ENCODE measurements at places on chromosomes 7 and 10.
A peak's percentile ranks its signal among the peaks of the same experiment; 100 is the strongest.

DNA sequence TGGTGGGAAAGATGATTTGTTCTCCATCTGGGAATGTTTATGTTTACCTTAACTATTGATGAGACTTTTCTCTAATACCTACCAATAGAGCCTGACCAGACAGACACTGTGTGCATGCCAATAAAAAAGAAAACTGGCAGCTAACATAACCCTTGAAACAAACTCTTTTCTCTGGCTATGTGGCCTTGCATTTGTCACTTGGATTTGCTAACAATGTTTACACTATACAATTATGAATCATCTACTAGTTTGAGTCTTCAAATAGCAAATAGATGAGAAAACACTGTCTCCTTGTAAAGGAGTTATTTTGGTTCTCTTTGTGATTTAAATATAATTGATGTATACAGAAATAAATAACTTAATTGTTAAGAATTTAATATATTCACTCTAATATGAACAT, 273.1 kb downstream of the SEMA3D start:
- no peak for DNase-seq

- peak; percentile 26 for DNase-seq
These were observed 92.9 kb downstream of the CPED1 start for GRCh38 chr7:121081327-121081936.

DNA sequence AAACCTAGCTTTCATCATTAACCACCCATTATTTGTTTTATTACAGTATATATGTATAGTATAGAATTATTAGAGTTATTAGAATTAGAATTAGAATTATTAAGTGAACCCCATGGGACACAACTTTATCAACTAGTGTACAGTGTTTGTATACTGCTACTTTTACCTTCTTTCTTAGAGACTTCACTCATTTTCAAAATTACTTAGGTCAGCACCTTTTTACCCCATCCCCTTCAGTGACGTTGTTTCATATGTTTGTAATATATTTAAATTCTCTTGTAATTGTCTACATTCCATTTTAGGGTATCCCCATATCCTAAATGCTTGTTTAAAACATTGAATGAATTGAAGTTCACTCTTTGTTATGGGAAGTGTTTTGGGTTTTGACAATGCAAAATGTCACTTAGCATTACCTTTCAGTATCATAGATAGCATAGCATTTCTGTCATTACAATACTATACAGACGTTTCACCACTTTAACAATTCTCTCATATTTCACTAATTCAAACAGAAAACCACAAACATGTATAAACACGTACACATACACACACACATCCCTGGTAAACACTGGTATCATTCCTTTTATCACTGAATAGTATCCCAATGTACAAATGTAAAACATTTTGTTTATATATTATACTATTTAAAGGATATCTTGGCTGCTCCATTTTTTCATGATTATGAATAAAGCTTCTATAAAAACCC, 229.9 kb upstream of the MAGI2 start:
- no peak for DNase-seq

- DNase-seq, result no peak
These were observed 5.1 kb downstream of the HOXA13 start for GRCh38 chr7:27194686-27195379.

- DNase-seq, result no peak
These were observed 94.0 kb downstream of the SLC37A3 start for GRCh38 chr7:140304191-140304799.

DNA sequence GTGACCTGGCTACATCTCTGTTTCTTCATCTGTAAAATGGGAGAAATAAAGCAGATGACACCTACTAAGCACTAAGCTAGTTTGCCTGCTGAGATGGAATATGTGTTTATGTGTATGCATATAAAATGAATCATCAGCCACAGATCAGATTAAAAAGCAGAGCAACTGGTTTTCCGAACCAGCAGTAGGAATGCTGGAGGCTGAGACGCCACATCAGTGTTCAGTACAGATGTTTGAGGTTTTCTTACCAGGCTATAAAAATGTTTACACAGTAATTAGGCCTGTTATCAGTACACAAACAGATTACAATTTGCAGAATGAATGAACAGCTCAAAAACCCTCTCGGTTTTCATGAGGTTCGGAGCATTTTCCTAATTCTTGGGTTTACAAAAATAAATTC, 85.8 kb downstream of the CALN1 start:
- DNase-seq, result no peak

DNA sequence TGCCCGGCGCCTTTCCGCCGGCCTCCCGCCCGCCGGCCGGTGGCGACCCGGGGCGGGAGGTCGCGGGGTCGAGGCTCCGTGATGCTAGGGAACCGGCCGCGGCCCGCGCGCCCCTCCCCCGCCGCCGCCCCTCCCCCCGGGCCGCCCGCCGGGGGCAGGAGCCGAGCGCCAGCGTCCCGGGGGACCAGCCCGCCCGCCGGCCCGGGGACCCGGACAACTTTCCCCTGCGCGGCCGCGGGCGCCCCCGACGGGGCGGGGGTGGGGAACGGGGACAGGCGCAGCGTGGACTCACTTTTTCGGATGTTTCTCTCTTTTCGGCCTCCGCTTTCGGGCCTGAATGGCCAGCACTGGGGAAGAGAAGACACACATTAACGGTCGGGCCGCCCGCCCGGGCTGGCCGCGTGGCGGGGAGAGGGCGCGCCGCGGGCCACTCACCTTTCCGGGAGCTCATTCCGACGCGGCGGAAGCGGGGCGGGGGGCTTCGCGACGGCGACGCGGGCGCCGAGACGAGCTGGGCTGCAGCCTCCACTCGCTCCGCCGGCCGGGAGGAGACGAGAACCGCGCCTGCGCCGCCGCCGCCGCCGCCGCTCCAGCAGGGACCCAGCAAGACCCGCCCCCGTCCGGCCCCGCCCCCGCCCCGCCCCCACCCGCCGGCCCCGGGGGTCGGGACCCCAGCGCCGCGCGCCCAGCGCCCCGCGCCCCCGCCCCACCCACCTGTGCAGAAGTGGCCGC, at the start of gene SRPK2:
TSS of gene SRPK2 (minus strand) at position 566 of the 732 bp plus-strand sequence.
- DNase-seq, result no peak

GRCh38 chr10:1057106-1057657, 997 bp downstream of the WDR37 start:
- DNase-seq, result no peak

GRCh38 chr7:74219416-74219815, 9.6 kb downstream of the LAT2 start:
- DNase-seq, result no peak

GRCh38 chr7:47622946-47623640, 41.2 kb upstream of the TNS3 start:
- DNase-seq, result no peak

GRCh38 chr10:84755311-84755710, 426.9 kb downstream of the CCSER2 start:
- no peak for DNase-seq

- DNase-seq, result no peak
These were observed 219.3 kb downstream of the JAZF1 start for GRCh38 chr7:27961255-27961654.

GRCh38 chr7:96997512-96998032, 7.8 kb upstream of the DLX6 start:
- no peak for DNase-seq

- DNase-seq, result no peak
These were observed 118.5 kb downstream of the RAB18 start for GRCh38 chr10:27622596-27622995.

DNA sequence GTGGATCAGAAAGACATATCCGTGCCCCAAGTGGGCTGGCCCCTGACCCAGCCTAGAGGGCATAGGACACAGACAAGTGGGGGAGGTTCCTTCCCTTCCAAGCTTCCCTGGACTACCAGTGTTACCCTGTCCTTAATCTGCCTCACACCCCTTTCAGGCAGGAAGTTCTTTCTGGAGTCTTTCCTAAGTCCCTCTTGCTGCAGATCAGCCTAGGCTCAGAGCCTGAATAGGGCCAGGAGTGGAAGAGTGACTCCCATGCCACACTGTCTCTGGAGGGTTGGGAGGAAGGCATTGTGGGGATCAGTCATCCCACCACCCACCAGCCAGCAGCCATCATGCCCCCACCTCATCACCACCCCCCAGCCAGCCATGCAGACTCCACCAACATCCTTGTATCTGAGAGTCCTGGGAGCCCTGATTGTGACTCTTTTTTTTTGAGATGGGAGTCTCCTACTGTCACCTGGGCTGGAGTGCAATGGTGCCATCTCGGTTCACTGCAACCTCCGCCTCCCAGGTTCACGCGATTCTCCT, 22.6 kb downstream of the POLL start:
- DNase-seq, result no peak

GRCh38 chr7:40542982-40543741, 408.4 kb downstream of the SUGCT start:
- no peak for DNase-seq

DNA sequence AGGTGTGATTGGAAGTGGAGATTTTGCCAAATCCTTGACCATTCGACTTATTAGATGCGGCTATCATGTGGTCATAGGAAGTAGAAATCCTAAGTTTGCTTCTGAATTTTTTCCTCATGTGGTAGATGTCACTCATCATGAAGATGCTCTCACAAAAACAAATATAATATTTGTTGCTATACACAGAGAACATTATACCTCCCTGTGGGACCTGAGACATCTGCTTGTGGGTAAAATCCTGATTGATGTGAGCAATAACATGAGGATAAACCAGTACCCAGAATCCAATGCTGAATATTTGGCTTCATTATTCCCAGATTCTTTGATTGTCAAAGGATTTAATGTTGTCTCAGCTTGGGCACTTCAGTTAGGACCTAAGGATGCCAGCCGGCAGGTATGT, 13.6 kb downstream of the STEAP2 start:
- no peak for DNase-seq

DNA sequence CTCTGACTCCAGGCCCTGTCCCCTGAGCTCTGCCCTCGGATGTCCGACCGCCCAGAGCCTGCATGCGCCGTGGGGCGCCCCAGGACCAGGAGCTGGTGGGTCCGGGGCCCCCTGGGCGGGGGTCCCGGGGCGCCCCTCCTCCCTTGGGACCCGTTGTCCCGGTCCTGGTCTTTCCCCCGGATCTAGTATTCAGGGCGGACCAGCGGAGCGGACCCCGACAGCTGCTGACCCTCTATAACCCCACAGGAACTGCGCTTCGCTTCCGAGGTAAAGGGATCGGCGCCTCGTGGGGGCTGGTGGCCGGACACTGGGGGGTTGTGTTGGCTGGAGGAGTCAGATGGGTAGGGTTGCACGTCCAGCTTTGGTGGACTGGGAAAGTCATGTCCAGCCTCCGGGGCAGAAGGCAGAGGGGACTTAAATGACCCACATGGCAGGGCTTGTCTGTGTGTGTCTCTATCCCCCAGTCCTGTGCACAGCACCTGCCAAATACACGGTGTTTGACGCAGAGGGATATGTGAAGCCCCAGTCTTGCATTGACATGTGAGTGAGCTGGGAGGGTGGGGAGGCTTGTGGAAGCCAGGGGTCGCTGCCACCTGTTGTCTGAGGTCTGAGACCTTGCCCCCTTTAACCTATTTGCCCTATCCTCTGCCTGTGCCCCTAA, 520 bp downstream of the MOSPD3 start:
- DNase-seq, result no peak

DNA sequence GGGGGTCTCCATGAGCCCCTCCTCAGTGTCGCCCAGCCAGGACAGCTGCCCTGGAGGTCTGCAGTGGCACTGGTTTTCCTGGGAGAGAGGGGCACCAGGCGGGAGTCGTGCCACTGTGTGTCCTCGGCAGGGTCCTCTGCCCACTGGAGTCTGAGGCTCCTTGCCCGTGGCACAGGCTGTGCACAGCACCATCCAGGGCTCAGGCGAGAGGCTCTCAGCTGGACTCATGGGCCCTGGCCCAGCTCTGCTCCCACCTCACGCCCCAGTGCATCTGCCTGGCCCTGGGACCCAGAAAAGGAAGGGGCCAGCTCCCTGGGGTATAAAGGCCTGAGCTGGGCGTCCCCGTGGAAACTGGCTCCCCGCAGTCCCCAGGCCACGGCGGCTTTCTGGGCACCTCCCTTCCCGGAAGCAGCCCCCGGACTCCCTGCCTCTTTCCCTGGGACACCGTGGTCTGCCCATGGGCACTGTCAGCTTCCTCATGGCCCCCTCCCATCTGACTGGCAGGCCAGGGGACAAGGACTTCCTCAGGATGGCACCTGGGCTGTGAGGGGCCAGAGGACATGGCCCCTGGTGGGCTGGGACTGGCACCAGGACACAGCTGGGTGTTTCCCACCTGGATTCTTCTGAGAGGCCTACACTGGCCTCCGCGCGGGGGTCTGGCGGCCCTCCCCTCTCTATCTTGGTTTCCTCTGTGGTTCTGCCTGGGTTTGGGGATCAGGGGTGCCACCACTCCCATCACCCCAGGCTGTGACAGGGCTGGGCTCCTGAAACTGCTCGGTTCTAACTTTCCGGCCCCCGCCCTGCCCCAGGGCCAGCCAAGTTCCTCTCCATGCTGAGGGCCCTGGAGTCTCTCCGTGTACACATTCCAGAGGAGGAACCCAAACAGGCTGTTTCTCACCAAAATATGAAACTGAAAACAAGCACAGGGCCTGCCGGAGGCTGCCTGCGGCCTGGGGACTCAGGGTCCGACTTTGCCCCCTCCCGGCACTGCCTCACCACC, 5.5 kb downstream of the FOXL3 start:
- no peak for DNase-seq

DNA sequence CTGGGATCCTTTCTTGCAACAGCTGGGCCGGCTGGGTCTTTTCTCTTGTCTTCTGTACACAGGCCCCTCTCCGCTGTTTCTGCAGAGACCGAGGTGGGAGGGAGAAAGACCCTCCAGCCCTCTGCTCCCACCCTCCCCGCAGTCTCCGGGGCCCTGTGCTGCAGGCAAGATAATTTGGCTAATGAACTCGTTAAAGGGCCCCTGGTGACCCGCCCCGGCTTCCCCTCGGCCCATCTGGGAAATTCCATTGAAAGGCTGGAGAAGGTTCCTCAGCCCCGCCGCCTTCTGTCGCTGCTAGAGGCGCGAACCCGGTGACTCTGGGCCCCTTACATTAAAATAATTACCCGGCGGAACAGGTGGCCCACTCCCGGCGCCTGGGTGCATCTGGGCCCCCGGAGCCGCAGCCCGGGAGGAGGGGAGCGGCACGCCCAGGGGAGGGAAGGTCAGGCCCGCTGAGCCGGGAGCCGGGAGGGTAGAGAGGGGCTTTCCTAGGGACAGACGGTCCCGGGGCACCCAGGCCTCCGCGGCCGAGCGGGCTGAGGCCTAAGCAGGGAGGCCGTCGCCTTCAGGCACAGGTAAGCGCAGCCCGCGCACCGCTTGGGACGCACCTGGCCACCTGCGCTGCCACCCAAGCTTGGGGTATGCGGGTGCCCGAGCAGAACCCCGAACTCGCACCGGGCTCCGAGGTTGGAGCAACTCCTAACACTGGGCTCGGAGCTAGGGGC, 7.3 kb upstream of the MNX1 start:
- no peak for DNase-seq

DNA sequence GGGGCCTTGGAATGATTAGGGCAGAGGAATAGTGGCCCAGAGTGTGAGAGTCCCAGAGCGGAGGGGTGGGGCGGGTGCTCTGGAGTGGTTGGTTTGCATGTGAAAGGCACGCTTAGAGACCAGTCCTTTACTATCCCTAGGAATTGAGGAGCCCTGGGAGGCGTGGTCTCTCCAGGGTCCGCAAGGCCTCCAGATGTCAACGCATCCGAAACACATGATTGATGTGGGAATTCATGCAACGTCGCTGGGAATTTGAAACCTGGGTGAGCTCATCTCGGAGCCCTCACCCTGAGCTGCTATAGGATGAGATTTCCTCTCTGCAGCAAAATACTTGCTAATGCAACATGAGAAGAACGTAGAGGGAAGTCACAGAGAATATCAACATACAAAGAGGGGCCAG, 51.2 kb downstream of the NPTX2 start:
- DNase-seq, result no peak
